ENCODE measurements at places on chromosomes 2 and 18.

DNA sequence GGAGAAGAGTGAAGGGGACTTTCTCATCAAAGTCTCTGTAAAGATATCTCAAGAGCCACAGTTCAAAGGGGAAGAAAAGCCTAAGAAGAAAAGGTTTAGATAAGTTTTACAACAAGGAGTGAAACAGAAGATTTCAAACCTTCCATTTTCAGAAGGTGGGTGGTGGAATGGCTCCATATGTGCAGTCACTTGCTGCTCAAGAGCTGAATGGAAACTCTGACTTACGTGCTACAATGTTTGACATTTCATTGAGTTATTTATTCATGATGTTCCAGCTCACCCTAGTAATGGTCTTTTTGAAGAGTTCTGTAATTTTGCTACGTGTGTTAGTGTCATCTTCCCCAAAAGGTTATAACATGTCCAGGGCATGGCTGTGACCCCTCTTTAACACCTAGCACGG lies 21.7 kb downstream of the LCT start:
- peak; percentile 9 for DNase-seq

DNA sequence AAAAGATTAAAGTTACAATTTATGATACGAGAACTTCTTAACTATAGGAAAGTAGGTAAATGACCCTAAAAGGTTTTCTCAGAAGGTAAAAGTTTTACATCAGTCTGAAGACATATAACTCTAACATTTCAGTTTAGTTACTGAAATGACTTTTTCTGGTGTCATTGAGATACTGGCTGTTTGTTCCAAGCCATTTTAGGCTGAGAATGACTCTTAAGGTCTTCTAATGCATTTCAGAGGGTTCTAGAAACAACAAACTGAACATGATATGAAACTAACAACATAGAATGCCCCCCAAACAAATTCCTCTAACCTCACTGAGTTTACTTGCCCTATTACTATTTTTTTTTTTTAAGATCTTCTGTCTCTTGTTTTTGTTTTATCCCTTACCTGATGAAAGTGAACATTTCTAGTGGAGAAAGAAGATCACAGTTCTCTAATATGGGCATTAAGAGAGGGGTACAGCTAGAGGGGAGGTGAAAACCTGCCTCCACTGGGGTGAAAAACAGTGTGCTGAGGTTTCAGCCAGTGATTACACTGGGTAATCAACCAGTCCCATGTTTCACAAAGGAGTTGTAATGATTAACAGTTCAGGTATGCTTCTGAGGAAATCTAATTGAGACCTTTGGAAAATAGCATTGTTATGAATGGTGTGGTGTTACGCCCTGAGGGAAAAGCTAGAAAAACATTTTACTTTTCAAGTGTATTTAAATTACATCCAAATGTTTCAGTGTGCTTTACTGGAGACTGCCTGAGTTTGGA lies 11.2 kb downstream of the NABP1 start:
- no peak for DNase-seq

DNA sequence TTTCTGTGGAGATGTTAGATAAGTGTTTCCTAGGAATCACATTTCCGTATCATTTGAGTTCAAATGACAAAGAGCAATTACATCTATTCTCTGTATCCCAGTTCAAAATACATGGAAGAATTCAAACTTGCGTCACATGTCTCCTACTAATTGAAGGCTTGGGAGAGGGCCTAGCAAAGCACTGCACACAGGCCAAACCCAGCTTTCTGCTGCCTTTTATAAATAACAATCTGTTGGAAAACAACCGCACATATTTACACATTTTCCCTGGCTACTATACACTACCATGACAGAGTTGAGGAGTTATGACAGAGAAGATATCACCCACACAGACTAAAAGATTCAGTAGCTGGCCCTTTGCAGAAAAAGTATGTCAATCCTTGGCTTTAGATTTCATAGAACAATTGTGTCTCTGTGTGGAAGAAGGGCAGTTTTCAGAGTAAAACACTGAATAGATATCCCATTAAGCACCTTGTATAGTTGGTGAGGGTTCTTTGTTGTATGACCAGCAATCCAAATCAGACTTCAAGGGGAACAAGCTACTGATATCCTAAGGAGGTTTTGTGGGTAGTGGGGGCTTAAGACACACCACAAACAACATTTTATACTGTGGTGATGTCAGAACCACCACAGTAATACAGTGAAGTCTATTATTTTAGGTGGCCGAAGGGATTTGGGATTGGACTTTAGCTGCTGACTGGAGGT lies 861.3 kb downstream of the CCDC85A start:
- DNase-seq = no peak

DNA sequence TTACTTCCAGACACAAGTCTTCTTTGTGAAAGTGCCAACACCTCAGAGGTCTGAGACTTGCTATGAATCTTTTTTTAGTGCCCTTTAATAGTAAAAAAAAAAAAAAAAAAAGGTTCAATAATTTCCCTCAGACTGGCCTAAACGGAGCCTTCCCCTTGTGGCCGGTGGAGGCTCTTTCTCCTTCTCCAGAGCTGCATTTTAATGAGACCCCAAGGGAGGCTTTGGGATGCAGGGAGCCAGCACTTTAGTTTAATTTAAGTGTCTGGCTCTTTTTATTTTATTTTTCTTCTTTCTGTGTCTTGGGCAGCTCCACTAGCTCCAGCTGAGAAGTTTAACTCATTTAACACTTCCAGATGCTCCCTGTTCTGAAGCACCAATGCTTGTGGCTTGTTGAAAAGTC lies 67.8 kb upstream of the MAPK4 start:
- DNase-seq = no peak

- no peak for DNase-seq
Observed at GRCh38 chr2:24385366-24385765, 25.0 kb upstream of the ITSN2 start.

GRCh38 chr2:10647441-10647840 lies 42.3 kb downstream of the NOL10 start:
- no peak for DNase-seq

- DNase-seq = no peak
Observed at GRCh38 chr18:12088731-12089375, 4.8 kb upstream of the ANKRD62 start.

- no peak for DNase-seq
Observed at GRCh38 chr2:234334151-234334550, 162.7 kb downstream of the ARL4C start.

GRCh38 chr18:34624551-34624950 lies 85.5 kb upstream of the DTNA start:
- DNase-seq = no peak

DNA sequence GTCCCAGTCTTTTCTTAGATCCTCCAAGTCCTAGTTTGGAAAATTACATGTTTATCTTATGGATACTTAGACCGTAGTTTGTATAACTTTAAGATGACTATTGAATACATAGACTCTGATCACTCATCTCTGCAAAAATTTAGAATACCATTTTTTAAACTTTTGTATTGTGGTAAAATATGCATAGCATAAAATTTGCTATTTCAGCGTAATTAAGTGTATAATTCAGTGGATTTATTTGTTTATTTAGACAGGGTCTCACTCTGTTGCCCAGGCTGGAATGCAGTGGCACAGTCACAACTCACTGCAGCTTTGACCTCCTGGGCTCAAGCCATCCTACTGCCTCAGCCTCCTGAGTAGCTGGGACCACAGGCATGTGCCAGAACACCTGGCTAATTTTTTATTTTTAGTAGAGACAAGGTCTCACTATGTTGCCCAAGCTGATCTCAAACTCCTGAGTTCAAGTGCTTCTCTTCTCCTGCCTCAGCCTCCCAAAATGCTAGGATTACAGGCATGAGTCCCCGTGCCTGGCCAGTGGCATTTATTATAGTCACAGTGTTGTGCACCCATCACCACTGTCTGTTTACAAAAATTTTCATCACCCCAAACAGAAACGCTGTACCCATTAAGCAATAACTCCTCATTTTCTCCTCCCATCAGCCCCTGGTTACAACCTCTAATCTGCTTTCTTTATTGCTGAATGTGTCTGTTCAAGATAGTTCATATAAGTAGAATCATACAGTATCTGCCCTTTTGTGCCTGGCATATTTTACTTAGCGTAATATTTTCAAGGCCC lies 90.0 kb downstream of the MAP3K20 start:
- DNase-seq = no peak

DNA sequence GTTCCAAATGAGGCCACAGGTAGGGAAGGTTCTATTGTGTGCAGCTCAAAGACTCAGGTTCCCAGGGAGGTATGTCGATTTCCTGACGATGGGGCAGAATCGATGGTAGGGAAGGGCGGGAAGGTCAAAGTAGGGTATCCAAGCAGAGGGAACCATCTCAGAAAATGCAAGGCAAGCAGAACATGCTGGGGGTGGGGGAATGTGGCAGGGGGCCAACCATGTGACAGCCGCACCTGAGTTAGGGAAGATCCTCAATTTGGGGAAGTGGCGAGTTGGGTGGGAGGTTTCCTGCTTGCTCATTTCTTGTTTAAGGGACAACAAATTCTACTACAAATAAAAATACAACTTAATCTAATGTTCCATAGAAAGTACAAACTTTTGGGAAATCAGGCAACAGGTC lies 21.7 kb upstream of the GRP start:
- no peak for DNase-seq

DNA sequence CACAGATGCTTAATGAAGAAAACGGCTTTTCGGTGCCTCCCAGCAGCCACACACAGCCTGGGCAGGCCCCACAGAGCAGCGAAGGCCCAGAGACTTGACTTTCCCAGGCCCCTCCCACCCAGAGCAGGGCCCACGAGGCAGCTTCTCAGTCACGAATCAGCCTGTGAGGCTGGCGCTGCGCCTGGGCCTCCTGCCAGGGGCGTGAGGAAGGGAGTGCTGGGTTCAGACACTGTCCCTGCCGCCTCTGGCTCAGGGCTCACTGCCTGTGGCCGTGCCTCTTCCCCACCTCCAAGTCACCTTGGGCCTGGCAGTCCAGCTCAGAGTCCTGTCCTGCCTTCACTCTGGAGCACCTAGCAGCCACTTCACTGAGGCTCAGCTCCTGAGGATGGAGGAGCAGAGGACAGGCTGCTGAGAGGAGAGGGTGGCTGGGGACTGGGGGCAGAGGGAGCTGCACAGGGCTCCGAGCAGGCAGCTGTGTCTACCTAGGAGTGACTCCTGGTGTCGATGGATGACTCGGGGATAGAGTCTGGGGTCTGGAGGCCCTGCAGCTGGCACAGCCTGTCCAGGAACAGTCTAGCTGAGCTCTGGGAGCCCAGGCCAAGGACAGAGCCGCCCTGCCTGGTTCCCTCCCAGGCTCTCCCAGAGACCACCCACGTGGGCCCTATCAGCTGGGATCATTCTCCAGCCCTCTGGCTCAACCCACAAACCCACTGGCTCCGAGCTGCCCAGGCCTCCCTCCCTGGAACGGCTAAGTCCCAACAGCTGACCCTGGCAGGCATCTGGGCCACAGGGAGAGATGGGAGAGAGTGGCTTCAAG lies 36.4 kb upstream of the FOSL2 start:
- peak; percentile 35 for DNase-seq

DNA sequence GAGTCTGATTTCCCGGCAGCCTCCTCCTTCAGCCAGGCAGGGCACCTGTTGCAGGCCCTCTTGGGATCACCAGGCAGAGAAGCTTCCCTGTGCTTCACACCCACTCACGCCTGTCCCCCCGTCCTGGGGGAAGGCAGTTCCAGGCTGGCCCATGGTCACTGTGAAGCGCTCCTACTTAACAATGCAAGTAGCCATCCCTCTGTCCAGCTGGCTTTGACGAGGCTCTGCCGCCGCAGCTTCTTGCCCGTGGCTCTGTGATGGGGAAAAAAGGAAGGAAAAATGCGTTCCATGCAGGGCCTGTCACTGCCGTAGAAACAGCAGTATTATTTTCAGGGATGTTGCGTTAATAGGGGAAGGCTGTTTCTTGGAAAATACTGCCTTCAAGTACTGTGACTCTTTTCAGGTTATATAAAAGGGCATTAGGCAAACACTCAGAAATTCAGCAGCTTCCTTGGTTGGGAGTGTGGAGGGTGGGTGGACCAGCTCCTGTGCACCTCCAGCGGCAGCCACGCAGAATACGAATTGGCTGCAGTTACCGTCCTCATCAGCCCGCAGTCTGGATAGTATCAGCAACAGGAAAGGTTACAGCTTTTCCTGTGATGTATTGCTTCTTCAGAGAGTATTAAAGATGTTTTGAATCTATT lies 232.3 kb downstream of the KLHL29 start:
- no peak for DNase-seq

DNA sequence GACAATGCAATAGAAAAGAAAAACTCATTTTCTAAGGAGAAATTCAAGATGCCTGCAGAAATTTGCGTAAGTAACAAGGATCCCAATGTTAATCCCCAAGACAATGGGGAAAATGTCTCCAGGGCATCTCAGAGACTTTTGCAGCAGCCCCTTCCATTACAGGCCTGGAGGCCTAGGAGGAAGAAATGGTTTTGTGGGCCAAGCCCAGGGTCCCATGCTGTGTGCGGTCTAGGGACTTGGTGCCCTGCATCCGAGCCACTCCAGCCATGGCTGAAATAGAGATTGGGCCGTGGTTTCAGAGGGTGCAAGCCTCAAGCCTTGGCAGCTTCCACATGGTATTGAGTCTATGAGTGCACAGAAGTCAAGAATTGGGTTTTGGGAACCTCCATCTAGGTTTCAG lies 103.9 kb upstream of the ACVR1 start:
- DNase-seq = no peak

DNA sequence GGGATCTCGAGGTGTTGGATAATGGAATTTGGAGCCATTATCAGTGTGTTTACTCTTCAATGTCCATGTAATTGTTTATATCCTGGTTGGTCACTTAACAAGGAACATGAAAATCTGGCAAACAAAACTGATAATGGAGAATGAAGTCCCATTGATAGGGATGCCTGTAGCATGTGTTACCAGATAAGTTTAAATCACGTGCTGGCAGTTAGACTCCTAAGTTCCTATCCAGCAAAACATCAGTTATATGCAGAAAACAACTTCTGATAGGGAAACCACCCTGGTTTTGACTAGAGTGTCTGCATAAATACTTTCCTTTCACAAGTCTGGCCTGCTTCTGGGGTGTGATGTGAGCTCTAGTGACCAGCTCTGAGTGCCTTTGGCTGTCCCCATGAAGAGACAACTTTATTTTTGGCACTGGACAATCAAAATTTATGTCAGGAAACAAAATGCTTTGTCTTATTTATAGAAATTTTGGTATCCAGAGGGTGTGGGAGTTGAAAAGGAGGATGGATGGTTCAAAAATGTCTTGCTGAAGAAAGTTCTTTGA lies 82.0 kb downstream of the FHOD3 start:
- DNase-seq = no peak

GRCh38 chr2:147945660-147946059 lies 74.9 kb downstream of the ORC4 start:
- DNase-seq = no peak

DNA sequence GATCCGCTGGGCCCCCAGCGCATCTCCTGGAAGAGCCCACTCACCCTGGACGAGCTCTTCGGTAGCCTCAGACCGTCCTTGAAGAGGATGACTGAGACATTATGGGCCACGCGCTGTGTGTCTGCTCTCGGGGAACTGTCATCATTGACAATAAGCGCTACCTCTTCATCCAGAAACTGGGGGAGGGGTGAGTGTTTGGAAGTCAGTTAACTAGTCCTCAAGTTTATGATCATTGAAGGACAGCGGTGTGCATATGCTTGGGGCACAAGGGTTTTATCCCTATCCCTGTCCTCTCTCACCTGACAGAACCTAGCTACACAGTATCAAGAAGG lies 586 bp downstream of the STK16 start:
- no peak for DNase-seq

- DNase-seq = no peak
Observed at GRCh38 chr2:48312126-48312525, 217.8 kb upstream of the STON1 start.

- DNase-seq = no peak
Observed at GRCh38 chr18:42268186-42268725, 313.2 kb downstream of the PIK3C3 start.
